ENCODE measurements at places on chromosomes 3 and 15.

DNA sequence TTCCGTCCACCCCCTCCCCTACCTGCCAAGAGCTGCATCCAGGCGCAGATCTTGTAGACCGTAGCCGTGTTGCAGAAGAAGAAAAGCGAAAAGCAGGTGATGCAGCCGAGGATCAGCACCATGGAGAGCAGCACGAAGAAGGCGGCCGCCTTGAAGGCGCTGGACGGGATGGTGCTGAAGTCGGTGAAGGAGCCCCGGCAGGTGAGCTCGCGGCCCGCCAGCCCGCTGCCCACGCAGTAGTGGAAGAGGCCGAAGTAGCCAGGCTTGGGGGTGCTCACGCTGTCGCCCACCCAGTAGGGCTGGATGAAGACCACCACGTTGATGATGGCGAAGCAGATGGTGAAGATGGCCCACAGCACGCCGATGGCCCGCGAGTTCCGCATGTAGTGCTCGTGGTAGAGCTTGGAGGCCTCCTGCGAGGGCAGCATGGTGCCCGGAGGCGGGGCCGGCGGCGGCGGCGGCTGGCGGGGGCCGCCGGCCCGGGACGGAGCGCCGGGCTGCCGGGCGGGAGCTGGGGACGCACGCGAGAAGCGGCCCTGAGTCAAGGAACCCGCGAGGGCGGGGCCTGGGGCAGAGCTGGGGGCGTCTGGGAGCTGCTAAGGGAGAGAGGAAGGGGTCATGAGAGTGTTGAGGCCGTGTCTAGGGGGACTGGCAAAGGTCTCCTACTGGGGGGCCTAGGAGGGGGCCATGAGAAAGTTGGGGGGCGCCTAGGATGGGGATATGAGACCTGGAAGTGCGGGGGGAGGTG, 1.2 kb downstream of the LHFPL4 start:
- no peak for DNase-seq

GRCh38 chr3:29940759-29941323, 660.0 kb downstream of the RBMS3 start:
- no peak for DNase-seq

GRCh38 chr3:181698263-181698954, 13.3 kb upstream of the SOX2 start:
- no peak for DNase-seq

- no peak for DNase-seq
Measured at GRCh38 chr3:195058336-195059005, 212.5 kb downstream of the XXYLT1 start.

GRCh38 chr15:72445426-72445825, 28.7 kb upstream of the ARIH1 start:
- no peak for DNase-seq

DNA sequence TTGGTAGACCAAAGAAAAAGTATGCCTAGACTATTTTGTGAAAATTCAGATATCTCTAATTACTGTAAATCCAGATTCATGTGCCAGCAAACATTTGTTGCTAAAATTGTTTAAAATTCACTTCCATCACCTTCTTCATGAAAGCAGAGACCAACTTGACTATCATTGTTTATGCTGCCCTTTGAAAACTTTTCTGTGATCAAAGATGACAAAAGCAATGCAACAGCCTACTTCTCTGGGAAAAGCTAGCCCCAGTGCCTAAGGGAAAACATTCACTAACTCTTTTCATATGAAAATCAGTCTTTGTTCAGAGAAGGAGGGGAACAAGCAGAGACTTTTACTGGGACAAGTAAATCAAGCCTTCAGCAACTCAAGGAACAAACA, 178.0 kb upstream of the P2RY1 start:
- no peak for DNase-seq

All from SW480 (cell line).